NCI-H1694 treated with DMSO at 0.1 percent for 48 hours (cell line): ENCODE measurements at places on chromosomes 3 and 15.

GRCh38 chr15:94856267-94856854 is 625.0 kb downstream of the MCTP2 start:
- DNase-seq = no peak

GRCh38 chr15:91801836-91802534 is 51.5 kb upstream of the SLCO3A1 start:
- no peak for DNase-seq

GRCh38 chr15:35000511-35000910 is 12.4 kb upstream of the ZNF770 start:
- no peak for DNase-seq

GRCh38 chr3:186406669-186407635 is 44.9 kb upstream of the DGKG start:
- DNase-seq = no peak

DNA sequence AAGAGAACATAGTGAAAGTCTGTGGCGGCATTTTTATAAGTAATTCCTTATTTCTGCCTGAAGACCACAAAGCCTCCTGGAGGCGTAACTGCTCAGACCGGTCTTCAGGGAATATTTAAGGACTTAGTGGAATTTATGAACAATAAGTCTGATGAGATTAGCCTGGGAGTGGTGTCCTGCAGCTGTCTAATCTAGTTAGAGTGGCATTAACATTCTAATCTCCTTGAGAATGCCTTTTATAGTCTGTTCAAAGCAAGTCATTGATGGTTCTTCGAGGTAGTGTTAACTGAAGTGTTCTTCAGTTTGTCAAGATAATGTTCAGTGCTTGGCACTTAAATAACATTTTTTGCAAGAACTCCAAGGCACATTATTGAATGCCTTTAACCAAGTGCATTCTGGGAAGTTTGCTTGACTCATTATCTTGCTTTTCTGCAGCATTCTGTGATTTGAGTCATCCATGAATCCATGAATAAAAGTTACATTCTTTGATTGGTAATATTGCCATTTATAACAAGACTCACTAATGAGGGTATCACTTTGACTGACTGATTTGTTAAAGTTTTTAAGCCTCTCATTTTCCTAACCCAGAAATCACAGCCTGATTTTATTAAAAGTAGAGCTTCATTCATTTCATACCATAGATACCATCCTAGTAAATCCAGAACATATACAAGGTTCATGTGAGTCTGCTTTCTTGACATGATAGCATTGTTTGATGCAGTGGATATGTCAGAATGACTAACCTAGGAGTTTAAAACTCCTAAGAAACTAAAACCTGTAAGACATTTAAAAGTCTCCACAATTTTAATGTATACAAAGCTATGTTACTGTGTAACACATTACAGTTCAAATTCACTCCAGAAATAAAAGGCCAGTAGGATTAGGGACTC is 12.5 kb downstream of the RBM5 start:
- no peak for DNase-seq

DNA sequence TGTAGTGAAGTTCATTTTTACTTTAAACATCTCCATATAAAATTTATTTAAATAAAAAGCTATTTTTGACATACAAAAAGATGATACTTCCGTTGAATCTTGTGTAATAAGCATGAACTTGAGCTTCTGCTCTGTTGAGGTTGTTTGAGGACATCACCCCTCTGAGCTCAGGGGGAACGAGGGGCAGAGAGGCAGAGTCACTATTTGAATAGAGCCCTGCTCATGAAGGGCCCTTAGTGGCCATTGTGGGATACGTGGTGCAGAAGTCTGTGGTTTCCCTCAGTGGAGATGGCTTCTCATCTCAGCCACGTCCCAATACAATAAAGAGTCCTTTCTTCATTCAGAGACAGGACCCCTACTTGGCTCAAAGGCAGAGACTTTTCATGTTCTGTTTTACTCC is 10.6 kb downstream of the CEMIP start:
- DNase-seq = no peak

- DNase-seq = no peak
Measured at GRCh38 chr3:95438274-95438673, 1375.4 kb downstream of the NSUN3 start.

- DNase-seq = no peak
Measured at GRCh38 chr3:100274361-100274760, 13.6 kb downstream of the TBC1D23 start.

- DNase-seq = no peak
Measured at GRCh38 chr15:73602992-73603391, 30.2 kb downstream of the NPTN start.

DNA sequence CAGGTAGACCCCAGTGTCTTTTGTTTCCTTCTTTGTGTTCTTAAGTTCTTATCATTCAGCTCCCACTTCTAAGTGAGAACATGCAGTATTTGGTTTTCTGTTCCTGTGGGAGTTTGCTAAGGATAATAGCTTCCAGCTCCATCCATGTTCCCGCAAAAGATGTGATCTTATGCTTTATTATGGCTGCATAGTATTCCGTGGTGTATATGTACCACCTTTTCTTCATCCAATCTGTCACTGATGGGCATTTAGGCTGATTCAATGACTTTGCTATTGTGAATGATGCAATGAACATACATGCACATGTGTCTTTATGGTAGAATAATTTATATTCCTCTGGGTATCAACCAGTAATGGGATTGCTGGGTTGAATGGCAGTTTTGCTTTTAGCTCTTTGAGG is 24.4 kb downstream of the MCCC1 start:
- no peak for DNase-seq

GRCh38 chr15:81030301-81030750 is 29.6 kb downstream of the TLNRD1 start:
- DNase-seq = no peak

DNA sequence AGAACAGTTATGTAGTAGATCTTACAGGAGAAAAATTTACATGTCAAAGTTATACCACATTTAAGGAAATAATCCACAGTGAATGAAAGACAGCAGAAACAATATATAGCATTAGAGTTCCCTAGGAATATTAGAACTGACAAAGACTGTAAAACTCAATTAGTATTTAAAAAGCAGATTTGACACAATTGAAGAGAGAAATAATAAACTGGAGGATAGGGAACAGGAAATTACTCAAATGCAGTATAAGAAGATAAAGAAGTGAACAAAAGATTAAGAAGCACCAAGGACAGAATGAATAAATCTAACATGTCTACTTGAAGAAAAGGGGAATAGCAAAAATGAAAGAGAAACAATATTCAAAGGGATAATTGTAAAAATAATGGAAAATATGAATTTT is 132.6 kb upstream of the CHRNA7 start:
- DNase-seq = no peak

- DNase-seq = no peak
Measured at GRCh38 chr3:156763931-156764720, 62.0 kb upstream of the LEKR1 start.

DNA sequence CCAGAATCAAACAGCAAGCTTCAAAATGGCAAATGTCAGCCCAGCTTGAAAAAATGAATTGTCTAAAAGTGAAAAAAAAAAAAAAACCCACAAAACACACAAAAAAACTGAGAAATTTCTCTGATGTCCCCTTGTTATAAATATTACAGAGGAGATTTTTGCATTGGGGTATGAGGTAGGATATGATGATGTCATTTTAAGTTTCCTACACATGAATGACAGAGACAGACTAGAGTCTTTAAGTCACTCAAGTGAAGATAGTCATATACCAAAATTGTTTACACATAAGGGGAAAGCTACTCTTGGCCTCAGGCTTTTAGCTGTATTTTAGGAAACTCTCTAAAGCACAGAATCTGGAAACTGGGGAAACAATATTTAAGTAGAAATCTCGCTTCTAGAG is 32.9 kb downstream of the TIMP4 start:
- no peak for DNase-seq

GRCh38 chr3:66467996-66468735 is 32.7 kb downstream of the LRIG1 start:
- DNase-seq = no peak

GRCh38 chr3:156554515-156554841 is 439 bp downstream of the SSR3 start:
- DNase-seq = no peak

- DNase-seq = no peak
Measured at GRCh38 chr15:66072616-66073361, 180.8 kb downstream of the MEGF11 start.

GRCh38 chr3:86257955-86258641 is 732.9 kb downstream of the VGLL3 start:
- DNase-seq = no peak

DNA sequence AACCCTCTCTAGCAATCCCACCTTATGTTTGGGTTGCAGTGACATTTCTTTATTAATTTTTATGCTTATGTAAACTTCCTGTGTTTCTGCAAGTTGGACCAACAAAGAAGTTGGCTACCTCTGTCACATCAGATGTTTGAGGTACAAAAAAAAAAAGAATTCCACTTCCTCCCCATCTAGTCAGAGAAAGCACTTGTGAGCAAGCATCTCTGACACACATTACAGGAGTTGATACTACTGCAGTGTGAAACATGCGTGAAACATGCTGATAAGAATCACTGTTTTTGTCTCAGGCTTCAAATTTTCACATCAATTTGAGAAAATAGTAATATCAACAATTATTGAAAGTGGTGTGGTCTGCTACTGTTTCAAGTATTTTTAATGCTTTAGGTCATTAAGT is 1.3 kb downstream of the SCAANT1 start:
- DNase-seq = no peak

DNA sequence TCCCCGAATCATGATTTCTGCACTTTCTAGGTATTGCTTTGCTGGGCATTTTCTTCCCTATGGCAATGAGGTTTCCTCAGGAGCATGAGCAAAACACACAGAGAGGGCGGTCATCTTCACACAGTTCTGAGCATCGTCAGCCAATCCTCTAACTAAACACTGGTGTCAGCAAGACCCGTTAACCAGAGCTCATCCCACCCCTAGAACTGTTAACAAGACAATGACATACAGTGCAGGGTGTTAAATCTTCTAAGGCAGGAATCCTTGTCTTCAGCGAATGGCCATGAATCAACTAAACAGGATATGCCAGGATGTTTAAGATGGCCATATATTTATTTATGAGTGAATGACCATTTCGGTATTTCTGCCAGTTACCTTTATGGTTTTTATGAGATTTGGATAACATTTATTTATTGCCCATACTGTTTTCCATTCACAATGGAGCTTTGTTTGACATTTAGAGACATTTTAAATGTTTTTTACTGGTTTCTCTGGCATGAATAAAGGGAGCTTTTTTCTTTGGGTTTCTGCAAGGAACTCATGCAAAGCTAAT is 411.5 kb upstream of the PROK2 start:
- no peak for DNase-seq

DNA sequence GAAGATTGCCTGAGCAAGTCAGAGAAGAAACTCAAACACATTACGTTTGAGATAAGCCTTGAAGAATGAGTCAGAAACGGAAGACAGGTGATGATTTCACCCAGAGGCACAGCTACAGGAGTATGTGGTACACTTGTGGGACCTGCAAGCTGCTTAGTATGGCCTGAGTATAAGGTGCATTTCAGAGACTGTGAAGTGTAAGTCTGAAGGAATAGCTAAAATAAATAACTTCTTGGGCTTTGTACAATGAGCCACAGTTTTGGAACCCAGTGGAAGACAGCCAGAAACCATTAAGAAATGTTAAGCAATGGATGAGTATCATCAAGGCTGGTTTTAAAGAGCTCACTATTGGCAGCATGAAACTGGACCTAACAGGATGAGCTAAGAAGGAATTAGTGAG is 826.2 kb downstream of the ROBO1 start:
- no peak for DNase-seq

GRCh38 chr3:52270252-52270754 is 8.1 kb downstream of the WDR82 start:
- no peak for DNase-seq
